Spleen (tissue), 13 donors: ENCODE measurements at places on chromosomes 11 and 22. TPM values are rescaled to one million over a fixed set of nuclear protein-coding genes. Genes with fewer than 3 reads are reported as not detected.
A peak's percentile ranks its signal among the peaks of the same experiment; 100 is the strongest.

DNA sequence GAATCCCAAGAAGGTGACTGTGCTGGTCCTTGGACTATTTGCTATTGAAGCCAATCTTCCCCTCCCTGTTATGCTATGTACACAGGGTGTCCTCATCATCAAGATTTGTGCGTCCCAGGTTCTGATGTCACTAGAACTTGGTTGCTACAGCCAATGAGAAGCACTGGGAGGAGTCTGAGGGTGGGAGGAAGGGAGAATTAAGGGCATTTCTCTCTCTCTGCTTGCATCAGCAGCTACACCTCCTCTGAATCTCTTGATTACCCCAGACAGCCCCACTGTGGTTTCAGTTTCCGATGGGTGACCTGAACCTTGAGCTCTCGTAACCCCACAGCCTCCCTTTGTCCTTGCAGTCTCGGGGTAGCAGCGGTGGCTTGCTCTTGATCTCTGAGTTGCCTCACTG, 212.4 kb upstream of the SESN3 start:
- no peaks in the 10 kb centered on the region for H3K36me3 ChIP-seq
- no peak overlapping the region for H3K27ac ChIP-seq
- no peak for DNase-seq

The TMEM45B gene
- 0.43 TPM for total RNA-seq

DNA sequence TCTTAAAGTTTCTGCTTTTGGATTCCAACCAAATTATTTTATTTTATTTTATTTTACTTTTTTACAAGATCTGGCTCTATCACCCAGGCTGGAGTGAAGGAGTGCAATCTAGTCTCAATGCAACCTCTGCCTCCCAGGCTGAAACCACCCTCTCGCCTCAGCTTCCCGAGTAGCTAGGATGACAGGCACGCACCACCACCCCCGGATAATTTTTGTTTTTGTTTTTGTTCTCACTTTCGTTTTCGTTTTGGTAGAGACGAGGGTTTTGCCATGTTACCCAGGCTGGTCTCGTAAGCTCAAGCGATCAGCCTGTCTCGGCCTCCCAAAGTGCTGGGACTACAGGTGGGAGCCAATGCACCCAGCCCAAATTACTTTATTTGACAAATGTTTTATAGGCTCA, 219.8 kb downstream of the ETS1 start:
- H3K4me3 ChIP-seq: peak overlapping the region; percentile 30
- no peaks in the 10 kb centered on the region for H3K27me3 ChIP-seq
- no peak overlapping the region for H3K27ac ChIP-seq
- H3K4me1 ChIP-seq: no peaks in the 10 kb centered on the region
- H3K36me3 ChIP-seq: no peaks in the 10 kb centered on the region

The TRIM29 gene
- total RNA-seq: not detected

DNA sequence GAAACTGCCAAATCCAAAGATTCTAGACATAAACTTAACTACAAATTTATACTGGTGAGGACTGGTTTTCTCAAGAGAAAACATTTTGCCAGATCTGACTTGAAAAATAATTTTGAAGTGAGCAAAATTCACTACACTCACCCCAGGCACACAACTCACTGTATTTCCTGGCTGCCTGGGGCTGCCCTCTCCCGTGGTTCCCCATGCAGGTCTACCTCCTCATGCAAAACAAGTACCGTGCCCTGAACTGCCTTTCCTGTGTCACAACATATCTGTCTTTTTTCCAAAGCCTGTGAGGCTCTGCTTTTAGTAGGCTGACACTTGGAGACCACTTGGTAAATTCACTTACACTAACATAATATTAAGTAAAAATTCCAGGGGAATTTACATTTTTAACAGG, 76.4 kb downstream of the LIF start:
- no peak overlapping the region for H3K27ac ChIP-seq
- no peaks in the 10 kb centered on the region for H3K4me1 ChIP-seq
- DNase-seq: no peak
- H3K4me3 ChIP-seq: no peak overlapping the region
- H3K36me3 ChIP-seq: no peaks in the 10 kb centered on the region
- no peaks in the 10 kb centered on the region for H3K27me3 ChIP-seq
